GM23248 (cell line): ENCODE measurements at places on chromosomes 7 and 10. TPM values are rescaled to one million over a fixed set of nuclear protein-coding genes. Genes with fewer than 3 reads are reported as not detected.

Gene ZNF777
- total RNA-seq = 9.7 and 10.4 TPM in 2 replicates

DNA sequence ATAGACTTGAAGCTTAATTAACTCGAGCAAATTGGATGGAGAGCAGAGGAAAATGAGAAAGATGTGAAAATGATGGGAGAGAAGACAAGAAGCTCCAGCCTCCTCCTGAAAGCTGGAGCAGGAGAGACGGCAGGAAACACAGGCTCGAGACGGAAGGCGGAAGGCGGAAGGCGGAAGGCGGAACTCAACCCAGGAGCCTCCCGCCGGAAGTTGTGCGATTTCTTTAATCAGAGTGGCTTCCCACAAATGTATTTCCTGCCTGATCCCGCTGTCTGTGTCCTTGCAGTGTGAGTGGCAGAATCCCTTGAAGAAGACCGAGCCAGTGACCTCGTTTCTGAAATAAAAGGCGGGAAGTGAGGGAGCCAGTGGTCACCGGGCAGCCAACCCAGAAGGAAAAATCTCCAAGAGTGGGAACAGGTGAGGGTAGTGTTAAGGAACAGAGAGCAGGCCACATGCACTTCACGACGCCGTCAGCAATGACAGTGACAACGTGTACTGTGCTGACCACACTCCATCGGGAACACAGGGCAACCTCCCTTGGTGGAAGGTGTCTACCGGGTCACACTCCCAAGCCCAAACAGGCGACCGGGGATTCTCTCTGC is 117.0 kb upstream of the RNF32 start:
- no peak for DNase-seq

- DNase-seq = no peak
Observed at GRCh38 chr10:44969854-44970253, 8.8 kb downstream of the DEPP1 start.

DNA sequence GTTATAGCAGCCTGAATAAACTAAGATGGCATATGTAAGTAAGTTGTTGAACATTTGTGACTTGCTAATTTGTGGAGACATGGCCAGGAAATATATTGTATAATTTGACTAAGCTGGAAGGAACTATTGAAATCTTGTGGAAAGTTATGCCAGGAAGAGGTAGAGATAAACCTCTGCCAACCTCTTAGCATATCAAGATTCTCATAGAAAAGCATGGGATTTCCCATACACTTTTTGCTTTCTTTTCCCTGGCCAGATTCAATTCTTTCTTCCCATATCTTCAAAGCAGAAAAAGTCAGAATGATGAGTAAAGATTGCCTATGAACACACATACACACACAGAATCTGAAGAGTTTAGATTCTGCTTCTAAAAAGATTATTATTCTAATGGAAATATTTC is 216.2 kb downstream of the SEMA3D start:
- no peak for DNase-seq

DNA sequence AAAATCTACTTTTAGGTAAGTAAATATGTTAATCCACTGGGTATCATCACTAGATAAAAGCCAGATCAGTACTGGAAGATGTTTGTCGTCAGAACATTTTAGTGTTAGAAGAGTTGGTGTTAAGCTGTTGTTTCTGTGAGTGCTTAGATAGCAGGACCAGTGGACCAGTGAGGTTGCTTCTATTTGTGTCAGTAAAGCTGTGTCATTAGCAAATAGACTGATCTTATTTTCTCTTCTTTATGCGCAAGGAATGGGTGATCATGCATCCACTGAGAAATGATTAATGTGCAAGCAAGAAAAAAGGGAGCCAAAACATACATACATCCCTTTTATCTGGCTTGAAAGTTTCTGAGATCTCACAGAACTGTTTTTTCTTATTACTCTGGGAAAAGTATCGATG is 42.6 kb downstream of the EXOC4 start:
- DNase-seq = no peak

- DNase-seq = no peak
Observed at GRCh38 chr10:63099734-63100133, 33.4 kb upstream of the NRBF2 start.

DNA sequence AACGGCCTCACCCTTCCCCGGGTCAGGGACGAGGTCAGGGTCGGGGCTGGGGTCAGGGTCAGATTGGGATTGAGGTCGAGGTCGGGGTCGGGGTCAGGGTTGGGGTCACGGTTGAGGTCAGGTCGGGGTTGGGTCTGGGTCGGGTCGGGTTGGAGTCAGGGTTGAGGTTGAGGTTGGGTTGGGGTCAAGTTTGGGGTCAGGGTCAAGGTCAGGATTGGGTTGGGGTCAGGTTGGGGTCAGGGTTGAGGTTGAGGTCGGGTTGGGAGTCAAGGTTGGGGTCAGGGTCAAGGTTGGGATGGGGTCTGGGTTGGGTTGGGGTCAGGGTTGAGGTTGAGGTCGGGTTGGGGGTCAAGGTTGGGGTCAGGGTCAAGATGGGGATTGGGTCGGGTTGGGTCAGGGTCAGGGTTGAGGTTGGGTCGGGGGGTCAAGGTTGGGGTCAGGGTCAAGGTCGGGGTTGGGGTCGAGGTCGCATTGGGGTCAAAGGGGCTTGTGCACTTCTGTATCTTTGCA is 131.4 kb downstream of the VIPR2 start:
- DNase-seq = no peak

DNA sequence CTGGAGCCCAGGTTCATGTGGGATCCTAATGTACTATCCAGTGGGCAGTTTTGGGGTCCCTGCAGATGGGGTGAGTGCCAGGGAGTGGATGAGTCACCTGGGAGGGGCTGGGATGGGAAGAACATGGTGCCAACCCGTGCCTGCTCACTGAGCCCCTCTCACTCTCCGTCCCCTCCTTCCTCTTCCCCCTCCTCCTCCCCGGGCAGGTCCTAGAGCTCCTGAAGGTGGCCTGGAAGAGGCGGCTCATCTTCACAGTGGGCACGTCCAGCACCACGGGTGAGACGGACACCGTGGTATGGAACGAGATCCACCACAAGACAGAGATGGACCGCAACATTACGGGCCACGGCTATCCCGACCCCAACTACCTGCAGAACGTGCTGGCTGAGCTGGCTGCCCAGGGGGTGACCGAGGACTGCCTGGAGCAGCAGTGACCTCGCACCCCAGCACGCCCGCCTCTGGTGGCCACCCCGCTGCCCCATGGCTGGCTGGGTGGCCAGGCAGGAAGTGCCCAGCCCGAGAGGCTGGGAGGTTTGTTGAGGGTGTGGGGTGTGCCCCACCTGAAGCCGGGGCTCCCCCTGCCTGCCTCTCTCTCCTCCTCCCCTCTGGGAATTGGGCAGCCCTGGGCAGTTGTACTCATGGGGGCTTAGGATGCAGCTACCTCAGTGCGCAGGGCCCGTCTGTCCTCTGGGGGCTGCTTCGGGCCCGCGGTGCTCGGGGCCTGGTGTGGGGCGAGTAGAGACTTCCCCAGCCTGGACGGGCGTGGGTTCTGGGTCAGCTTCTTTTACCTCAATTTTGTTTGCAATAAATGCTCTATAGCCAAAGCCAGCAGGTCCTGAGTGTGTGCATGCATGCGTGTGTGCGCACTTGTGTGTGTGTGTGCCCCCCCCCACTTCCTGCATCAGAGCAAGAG is 4.9 kb upstream of the UPK3B start:
- DNase-seq = no peak

- no peak for DNase-seq
Observed at GRCh38 chr7:50562136-50562535, 3.1 kb downstream of the DDC start.

DNA sequence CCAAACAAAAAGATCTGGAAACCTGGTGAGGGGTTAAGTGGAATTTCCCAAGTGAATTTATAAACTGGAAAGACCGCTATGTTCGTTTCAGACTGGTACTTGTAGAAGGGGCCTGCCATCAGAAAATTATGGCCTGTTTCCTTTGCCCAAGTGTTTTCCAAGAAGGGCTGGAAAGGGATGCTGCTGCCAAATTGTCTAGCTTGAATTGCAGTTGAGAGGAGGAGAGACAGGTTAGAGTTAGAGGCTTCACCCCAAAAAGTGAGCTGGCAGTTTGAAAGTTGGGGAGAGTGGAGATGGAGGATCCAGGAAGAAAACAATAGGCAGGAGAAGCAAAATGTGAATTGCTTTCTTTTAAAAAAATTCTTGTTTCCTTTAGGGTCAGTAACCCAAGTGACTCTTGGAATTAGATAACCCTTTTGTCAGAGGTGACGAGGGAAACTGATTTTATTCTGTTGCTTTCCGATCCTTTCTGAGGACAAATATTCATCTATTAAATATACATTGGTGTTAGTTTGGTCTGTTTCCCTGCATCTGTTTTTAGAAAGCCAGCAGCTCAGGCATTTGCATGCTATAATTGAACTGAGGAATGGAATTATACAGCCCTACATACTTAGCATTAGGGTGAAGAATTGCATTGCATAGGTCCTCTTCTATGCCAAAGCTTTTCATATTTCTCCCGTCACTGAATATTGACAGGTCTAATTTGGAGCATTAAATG is 82.5 kb upstream of the PRR15 start:
- DNase-seq = no peak

DNA sequence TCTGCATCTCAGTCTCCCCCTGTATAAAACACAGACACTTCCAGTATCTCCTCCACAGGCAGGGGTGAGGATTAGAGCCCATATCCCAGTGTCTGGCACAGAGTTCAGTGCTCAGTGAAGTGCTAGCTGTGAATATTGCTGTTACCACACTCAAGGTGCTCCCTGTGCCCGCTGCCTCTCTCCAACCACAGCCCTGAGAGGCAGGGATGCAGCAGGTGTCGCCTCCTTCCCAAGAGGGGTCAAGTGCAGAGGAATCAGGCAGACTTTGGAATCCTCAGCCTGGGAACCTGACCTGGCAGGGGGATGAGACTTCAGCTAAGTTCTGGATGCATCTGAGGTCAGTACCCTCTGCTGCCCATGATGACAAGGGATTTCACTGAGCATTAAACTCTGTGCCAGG is 163.1 kb downstream of the GFRA1 start:
- no peak for DNase-seq

DNA sequence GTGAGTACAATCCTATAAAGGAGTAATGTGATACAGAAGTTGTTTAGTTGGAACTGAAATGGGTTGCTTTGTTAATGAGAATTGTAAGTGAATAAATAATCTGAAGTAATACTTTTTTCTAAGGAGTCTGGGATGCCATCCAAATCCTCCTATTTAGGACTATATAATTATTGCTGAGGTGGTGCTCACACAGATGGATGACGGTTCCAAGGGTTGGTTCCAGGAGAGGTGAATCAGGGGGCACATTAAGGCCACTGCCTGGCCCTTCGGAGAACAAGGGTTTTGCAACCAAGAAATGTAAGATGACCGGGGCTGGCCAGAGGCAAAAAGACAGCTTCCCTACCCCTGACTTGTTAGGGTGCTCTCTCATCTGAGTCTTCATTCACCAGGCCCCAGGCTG is 352.7 kb downstream of the PHTF2 start:
- peak; percentile 94 for DNase-seq

DNA sequence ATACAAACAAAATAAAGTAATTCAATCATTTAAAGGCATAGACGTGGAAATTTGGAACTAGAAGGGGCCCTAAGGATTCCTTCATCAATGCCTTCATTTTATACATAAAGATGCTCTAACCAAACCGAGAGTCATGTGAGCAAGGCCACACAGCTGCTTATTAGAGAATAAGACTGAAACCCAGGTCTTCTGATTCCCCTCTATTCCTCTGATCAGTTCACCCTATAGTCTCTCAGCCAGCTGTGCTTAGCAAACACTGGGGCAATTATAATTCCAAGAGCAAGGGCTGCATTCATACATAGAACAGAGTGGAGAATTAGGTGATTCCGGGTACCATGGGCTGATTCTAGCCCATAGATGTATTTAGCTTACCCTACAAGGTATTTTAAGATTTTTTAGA is 9.7 kb upstream of the XPNPEP1 start:
- DNase-seq = no peak

DNA sequence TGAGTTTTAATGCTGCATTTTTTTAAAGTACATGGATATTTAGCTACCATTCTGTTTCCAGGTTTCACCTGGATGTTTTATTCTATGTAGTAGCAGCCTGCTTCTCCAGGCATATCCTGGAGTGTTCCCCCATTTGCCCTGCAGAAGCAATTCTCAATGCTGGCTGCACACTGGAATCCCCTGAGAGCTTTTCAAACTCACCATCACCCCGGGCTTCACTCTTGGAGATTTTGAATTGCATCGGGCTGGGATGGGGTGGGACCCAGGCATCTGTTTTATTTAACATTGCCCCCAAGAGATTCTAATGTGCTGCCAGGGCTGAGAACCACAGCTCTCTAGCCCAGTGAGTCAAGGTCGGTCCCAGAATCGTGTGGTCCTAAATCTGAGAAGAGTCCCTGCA is 113.2 kb upstream of the MACROH2A2 start:
- no peak for DNase-seq

DNA sequence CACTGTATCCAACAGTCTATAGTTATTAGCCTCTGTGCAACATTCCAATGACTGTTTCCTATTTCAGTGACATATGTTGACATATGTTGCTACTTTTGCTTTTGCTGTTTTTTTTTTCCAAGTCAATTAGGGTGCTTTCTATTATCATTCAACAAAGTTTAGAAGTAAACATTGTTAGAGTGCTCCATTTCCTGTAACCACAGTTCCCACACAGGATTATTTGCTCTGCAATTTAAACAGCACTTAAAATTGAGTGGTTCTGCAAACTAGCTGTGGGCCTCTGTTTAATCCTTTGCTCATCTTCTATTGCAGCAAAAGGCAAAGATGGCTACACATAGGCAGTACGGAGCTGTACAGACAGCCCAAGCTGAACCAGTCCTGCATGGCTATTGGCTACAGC is 46.5 kb upstream of the PTN start:
- DNase-seq = no peak

- DNase-seq = no peak
Observed at GRCh38 chr10:63752318-63752717, 231.1 kb downstream of the REEP3 start.

GRCh38 chr10:28453926-28454325 is 79.0 kb upstream of the WAC start:
- no peak for DNase-seq

GRCh38 chr10:118241229-118242137 is 100.6 kb downstream of the FAM204A start:
- DNase-seq = peak; percentile 82

GRCh38 chr10:105538874-105539273 is 897.8 kb downstream of the SORCS3 start:
- DNase-seq = no peak

- DNase-seq = no peak
Observed at GRCh38 chr10:25888627-25889026, 45.4 kb upstream of the MYO3A start.

DNA sequence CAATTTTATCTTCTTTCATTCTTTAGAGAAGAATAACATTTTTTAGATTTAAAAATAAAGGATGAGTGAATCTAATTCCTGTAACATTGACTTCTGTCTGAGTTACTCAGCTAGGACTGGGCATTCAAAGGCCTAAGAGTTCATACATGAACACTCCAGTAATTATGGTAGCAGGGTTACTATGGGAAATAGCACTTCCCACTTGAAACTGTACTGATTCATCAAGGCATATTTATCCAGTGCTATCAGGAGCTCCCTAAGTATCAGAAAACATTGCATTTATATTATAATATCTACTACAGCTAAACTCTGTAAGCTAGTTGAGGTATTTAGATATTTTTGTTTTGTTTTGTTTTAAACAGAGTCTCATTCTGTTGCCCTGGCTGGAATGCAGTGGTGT is 41.8 kb downstream of the NDUFB2 start:
- peak; percentile 39 for DNase-seq
